ENCODE measurements at places on chromosomes 4 and X.

GRCh38 chrX:110212299-110212698 is 105.6 kb downstream of the AMMECR1 start:
- DNase-seq = no peak

GRCh38 chr4:107115185-107115847 is 79.2 kb upstream of the DKK2 start:
- DNase-seq = no peak

DNA sequence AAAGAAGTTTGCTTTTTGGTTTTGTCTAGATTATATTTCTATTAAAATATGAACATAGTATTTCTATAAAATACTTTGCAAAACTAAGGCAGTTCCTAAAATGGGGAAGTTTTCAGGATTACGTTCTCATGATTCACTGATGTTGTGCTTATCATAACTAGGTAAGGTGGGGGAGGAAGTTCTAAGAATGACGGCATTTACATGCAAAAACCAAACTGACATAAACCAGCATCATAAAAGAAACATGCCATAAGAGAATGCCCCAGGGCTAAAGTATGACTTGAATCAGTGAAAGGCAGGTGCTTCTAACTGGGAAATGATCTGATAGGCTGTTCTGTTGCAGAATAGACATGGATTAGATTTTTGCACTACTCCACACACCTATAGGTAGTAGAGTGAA is 204.7 kb upstream of the JADE1 start:
- no peak for DNase-seq

DNA sequence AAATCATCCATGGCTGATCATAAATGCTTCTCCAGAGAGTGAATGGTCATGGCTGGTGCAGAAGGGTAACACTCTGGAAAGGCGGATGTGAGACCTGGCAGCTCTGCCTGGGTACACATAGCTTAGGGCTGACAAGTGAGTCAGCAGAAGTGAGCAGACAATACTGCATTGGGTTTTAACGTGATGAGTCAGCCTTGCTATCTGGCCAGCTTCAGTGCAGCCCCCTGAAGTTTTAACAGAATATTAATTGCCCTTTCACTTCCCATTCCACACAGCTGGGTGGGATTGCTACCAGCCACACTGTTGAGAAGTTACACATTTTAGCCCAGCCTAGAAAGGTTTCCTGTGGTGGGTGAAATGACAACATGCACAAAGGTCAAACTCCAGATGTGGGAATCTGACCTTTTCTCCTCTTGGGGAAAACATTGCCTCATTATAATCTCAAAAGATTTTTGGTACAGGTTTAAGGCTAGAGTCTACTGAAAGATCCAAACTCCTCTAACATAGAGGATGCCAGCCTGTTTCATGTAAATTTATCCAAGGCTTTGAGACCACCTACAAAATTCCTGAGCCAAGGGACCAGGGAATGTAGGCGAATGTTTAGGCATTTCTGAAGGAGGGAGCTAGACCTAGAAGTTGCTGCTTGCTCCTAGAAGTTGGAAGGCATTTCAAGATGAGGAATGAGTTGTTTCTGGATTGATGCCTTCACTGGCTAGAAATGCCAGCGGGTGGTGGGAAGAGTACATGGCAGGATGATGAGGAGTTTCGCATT is 230.3 kb upstream of the PGRMC2 start:
- DNase-seq = no peak

GRCh38 chr4:67744561-67745283 is 9.5 kb downstream of the GNRHR start:
- DNase-seq = no peak

DNA sequence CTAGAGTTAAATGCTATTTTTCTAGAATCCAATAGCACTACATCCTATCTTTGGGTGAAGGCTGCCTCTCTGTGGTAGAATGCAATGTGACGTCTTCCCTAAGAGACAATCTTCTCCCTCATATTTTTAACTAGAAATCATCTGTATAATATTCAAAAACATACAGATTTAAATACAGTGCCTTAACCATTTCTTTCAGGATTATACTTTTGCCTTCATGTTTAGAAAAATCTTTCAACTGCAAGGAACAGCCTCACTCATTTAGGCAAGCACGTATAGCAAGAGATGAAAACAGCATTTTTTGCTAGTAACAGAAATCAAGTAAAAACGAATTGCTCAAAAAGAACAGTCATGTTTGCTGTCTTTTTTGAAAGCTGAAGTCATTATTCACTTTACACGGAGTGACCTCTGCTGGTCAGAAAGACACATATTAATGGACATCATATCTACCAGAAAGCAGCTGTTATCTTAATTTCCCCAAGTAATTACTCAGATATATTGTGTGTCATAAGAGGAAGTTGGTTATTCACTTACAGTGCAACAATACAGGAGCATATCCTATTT is 422.3 kb downstream of the STPG2 start:
- no peak for DNase-seq

GRCh38 chr4:108731006-108731405 is 31.8 kb downstream of the ETNPPL start:
- no peak for DNase-seq

GRCh38 chr4:147479786-147480185 is 1.1 kb upstream of the EDNRA start:
- DNase-seq = no peak

- DNase-seq = no peak
Observed at GRCh38 chr4:102627831-102628523, 126.8 kb downstream of the NFKB1 start.

DNA sequence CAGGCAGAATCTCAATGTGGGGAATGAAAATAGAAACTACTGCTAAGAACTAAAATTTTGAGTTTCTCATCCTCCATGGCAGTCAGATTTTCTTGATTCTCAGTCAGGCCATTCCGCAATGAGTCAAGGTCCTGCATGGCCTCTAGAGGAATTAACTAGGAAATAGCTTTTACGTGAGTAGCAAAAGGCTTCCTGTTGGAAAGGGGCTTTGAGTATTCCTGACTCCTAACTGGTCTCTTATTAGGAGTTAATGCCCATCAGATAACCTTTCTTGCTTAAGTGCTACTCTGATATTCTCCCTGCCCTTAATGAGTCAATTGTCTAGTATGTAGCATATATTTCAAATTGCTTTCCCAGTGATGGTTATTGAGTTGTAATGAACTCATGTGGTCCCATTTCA is 65.7 kb upstream of the ARHGAP24 start:
- no peak for DNase-seq

DNA sequence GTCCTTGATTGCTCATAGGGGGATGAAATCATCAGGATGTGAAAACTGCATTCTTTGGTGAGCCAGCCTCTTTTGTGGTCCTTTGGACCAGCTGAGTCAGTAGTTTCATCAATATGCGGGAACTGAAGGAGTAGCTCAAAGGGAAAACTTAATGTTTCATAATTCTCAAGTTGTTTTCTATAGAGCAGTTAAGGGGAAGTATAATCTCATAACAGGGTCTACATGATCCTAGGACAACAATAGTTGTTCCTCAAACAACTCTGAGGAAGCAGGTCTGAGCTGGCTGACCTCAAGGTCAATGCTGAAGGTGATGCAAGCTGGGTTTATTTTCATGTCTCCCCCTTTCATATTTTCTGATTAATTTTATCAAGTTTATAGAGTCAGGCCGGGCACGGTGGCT is 36.1 kb upstream of the IRF2 start:
- DNase-seq = no peak

- no peak for DNase-seq
Observed at GRCh38 chr4:17807446-17807845, 3.1 kb downstream of the DCAF16 start.

DNA sequence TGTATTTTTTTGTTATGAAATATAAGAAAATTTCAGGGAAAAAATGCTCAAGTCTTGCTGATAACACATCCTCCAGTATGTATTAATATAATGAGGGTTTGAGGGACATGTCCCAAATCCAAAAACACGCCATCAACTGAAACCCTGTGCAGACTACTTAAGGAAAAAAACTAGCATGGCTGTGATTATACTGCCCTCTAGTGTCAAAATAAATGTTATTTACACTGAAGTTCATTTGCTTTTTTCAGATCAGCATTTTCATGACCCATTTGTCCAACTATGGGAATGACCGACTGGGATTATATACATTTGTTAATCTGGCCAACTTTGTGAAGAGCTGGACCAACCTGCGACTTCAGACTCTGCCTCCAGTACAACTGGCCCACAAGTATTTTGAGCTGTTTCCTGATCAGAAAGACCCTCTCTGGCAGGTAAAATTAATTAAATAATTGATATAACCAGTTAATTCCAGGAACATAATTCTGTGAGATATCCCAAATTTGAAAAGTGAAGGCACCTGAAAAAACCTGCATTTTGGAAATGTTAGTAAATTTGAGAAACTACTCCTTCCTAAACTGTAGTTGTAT is 128.5 kb downstream of the PRSS12 start:
- DNase-seq = no peak

- DNase-seq = no peak
Observed at GRCh38 chr4:182748283-182748682, 168.9 kb downstream of the DCTD start.

DNA sequence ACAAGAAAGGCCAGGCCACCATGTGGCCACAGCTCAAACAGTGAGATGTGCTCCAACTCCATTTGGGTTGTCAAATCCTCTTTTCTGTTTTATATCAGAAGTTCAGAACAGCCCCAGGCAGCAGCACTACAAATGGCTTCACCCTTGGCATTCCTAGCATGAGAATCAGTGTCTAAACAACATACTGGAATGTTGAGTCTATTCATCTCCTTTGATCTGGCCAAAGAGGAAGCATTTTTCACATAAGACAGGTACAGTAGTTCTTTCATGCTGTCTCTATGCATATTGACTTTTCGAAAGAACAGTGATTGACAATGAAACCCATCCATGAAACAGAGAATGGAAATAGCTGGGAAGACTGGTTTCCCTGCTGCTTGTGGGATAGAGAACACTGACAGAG is 289.5 kb downstream of the USP46 start:
- DNase-seq = no peak

- DNase-seq = no peak
Observed at GRCh38 chr4:30879855-30880598, 159.9 kb downstream of the PCDH7 start.

DNA sequence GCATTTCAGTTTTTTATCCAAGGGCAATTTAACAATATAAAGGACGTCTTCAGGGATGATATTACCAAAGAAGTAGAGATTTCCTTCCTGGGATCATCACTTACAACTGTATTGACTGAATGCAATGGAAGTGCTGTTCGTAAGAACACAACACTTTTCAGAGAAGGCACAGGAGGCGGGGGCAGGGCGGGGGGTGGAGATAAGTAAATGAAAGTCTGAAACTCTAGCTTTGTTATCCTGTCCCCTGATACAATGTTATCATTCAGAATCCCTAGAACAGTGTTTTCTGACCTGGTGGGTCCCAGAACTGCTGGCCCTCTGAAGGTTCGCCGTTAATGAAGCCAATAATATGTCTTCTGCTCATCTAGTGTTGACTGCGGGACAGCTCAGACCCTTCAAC is 124.6 kb downstream of the NSUN7 start:
- DNase-seq = no peak

DNA sequence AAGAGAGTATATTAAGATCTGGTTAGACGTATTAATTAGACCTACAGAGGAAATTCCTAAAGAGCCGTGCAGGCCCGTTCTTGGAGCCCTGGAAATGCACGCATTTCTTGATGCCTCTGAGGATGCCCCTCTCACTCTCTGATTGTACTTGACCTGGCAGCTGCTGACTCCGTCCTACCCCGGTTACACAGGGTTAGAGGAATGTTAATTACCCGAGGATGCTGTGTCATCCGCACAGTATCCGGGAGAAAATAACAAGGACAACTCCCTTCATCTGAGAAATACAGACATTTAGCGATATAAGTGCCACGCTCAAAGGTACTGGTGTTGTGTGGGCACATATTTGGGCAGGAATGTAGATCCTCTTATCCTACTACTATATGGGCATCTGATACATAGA is 404.6 kb upstream of the FAT1 start:
- DNase-seq = no peak

- no peak for DNase-seq
Observed at GRCh38 chr4:96183611-96184010, 343.7 kb downstream of the PDHA2 start.

GRCh38 chrX:110133735-110134370 is 130.9 kb downstream of the TMEM164 start:
- no peak for DNase-seq

DNA sequence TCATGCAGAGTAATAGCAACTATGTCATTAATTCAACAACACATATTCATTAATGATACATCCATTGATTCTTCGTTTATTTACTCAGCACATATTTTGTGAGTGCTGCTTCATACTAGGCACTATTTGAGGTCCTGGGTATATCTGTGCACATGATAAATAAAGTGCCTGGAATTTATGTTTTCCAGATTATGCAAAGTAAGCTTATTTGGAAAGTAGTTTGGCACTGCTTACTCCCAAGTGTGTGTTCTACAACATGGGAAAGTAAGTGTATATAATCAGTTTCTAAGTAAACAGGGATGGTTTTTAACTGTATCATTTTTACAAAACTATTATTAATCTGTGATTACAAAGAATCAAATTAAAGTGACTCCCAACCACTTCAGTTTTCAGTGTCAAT is 16.8 kb upstream of the EPGN start:
- DNase-seq = no peak

- DNase-seq = no peak
Observed at GRCh38 chr4:69026974-69027373, 69.3 kb upstream of the UGT2B7 start.

Data from mesothelial cell of epicardium (in vitro differentiated cells).